H4 (cell line): ENCODE measurements at places on chromosomes 2 and 18. TPM values are rescaled to one million over a fixed set of nuclear protein-coding genes. Genes with fewer than 3 reads are reported as not detected.

GRCh38 chr18:74407888-74408287, 49.2 kb downstream of the DIPK1C start:
- no peak for DNase-seq

- no peak for DNase-seq
These were observed 17.9 kb upstream of the PTPN4 start for GRCh38 chr2:119741868-119742267.

DNA sequence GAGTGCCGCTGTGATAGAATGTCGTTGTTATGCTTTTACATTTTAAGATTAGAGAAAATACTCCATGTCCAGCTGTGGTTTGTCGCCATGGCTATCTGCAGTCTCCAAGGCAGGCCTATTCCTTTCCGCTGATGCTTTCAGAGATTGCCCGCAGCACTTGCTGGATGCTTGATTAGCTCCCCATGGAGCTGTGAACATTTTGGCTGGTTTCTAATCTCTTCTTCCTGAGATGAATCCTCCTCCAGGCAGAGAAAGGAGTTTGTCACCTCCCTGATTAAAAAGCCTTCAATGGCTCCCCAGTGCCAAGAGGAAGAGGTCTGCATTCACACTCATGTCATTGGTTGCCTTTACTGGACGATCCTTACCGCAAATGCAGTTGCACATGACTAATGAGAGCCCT, 32.6 kb upstream of the LPIN1 start:
- no peak for DNase-seq

DNA sequence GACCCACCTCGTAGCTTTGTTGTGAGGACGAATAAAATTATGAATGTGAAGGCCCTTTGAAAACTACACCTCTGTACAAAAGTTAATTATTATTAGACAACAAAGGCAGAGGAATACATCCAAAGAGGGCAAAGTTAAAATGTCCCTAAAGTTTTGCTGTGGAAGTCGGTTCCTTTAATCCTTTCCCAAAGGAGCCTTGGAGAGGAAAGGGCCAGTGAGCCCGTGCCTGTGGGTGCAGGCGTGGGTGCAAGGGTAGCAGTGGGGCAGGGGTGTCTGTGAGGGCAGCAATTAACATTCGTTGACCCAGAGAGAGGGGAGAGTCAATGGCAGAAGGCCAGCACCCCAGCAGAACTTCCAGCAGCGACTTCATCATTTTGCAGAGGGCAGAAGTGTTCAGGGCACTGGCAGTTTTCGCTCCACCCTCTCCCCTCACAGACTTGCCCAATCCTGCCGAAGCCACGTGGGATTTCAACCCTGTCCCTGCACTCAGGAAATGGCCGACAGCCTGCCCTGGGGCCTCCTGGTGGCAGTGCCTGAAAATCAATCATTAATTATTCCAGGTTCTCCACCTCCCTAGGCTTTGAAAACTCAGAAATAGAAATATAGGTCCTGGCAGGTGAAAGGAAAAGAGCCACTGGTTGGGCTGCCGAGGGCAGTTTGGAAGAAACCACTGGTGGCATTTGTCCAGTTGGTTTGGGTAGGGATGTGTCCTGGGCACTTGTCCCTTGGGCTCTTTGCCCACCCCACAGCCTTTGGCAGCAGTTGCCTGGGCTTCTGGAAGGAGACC, 4.2 kb upstream of the PAX8 start:
- peak; percentile 90 for DNase-seq

DNA sequence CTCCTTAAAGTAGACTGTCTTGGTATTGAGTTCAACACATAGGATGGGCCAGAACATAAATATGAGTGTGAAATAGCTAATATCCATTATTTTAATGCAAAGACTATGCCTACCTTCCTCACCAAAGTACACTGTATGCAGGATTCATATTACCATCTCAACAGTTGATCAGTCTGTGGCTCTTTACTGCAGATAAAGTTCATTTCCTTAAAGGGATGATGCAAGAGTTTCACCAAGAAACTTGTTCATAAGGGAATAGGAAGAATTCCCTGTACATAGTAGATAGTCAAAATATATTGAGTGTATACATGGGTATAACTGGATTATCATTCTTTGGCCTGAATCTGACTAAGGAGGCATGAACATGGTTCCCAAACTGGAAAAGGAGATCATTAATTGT, 35.0 kb downstream of the MARS2 start:
- DNase-seq = no peak

GRCh38 chr18:33231474-33232317, 208.8 kb downstream of the CCDC178 start:
- DNase-seq = peak; percentile 72

GRCh38 chr2:149420053-149420963, 89.9 kb downstream of the LYPD6 start:
- no peak for DNase-seq

DNA sequence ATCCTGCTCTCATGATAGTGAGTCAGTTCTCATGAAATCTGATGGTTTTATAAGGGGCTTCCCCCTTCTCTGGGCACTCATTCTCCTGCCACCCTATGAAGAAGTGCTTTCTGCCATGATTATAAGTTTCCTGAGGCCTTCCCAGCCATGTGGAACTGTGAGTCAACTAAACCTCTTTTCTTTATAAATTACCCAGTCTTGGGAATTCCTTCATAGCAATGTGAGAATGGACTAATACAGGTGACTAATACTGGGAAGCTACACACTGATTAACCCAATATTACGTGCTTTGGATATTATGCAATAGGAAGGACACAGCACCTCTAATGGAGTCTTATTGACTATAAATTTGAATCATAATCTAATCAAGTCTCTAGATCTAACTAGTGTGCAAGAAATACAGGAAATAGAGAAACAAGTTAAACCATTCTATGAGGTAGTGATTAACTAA, 107.2 kb upstream of the ETAA1 start:
- DNase-seq = no peak

- DNase-seq = no peak
These were observed 291.5 kb downstream of the SOX11 start for GRCh38 chr2:5983511-5984272.

DNA sequence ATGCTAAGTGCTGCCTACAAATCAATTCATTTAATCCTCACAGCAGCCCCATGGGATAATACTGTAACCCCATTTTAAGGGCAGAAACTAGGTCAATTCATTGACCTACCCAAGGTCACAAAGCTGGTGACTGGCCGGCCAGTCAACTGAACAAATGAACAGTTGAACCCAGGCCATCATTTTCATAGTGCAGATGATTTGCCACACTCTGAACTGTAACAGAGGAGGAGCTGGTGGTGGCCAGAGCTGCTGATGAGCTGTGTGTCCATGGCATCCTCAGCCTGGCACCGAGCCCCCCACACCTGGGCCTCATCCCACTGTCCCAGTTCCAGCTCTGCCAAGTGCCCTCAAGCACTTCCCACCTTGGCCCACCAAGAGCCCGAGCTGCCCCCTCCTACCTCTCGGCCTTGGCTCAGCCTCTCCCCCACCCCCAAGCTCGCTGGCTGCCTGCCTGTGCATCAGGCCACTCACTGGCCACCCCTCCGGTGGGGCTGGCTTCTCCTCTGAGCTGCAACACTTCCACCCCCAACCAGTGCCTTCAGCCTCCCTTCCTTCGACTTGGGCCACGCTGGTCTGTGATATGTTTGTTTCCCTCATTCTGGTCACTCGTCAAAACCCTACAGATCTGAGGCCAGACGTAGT, 58.4 kb downstream of the ATOH8 start:
- no peak for DNase-seq

- DNase-seq = no peak
These were observed 17.6 kb downstream of the NEB start for GRCh38 chr2:151716721-151717120.

- peak; percentile 47 for DNase-seq
These were observed 157.5 kb upstream of the SESTD1 start for GRCh38 chr2:179422037-179422643.

GRCh38 chr2:74524005-74524404, 2.0 kb downstream of the DQX1 start:
- DNase-seq = no peak

- no peak for DNase-seq
These were observed 157.8 kb upstream of the TNP1 start for GRCh38 chr2:217017456-217018252.

DNA sequence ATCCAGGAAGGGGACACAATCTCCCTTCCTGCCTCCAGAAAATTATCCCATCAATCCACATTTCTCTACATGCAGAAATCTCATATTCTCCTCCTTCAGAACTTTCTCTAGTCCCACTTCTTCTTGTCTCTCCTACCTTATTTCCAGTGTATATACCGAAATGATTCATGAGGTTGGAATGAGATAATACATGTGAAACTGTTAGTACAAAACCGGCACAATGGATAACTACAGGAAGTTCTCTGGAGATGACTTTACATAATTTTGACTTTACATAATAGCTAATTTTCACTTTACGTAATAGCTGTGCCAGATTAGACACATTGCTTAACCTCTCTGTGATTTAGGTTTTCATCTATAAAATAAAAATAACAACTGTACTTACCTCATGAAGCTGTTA, 801.3 kb downstream of the ERBB4 start:
- DNase-seq = peak; percentile 21

DNA sequence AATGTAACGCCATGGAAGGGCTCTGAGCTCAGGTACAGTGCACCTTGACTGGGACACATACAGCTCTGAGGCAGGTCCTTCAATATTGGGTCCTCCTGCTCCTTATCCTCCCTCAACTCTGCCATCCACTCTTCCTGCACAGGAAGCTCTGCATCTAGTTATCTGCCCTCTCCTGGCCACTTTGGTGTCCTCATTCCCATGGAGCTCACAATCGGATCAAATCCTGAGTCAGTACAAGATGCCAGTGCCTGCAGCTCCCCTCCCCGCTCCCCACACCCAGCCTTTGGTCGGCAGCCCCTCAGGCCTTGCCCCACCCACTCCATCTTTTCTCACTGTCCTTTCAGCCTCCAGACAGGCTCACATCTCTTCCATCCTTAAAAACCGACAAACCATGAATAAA, 58.0 kb downstream of the LRRFIP1 start:
- DNase-seq = peak; percentile 41

DNA sequence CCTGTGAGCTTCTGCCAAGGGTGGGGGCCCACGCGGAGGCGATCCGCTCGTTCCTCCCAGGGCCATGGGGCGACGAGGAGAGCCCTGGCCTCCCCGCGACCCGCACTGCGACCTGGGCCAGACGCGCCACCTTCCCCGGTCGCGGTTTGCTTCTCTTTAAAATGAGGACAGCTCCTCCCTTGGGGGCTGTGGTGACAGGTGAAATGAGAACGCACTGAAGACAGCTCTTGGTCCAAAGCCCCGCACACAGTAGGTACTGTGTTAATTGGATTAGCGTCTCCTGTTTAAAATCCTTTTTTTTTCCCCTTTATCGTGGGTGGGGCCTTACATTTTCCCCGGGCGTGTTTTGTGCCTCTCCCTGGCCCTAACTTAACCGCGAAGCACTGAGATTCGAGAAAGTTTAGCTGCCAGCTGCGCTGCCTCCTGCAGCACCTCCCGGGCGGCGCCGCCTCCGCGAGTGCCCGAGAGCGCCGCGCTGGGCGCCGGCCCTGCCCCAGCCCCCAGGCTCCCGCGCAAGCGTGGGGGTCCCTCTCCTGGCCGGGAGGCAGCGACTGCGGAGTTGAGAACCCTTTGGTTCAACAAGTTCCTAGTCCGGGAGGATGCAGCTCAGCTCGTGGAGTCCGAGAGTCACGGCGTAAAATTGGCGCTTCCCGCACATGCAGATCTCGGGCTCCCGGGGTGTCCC, 1.1 kb downstream of the HPCAL1 start:
- DNase-seq = no peak

DNA sequence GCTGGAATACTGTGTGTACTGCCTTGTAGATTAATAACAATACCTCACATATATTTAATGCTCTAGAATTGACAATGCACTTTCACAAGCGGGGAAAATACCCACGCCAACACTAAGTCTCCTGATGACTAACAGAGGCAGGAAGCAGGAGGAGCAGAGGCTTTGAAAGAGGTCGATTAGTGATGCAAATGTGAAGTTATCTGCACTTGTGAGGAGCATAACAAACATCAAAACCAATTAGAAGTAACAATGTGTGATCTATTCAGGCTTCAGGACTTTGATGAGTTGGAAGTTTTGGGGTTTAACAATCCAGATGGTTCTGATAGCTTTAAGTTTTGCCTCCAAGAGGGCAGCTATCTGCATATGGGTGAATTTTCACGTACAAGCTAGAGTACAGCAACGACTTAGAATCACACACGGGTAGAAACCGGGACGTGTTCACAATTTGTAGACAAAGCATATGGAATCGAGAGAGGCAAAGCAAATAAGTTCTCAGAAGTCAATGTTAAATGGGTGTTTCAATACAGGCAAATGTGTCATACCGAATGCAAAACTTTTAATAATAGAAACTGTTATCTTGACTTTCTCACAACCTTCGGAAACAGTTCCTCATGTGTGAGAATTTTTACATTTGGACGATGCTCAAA, 114.5 kb downstream of the METTL8 start:
- DNase-seq = no peak

- DNase-seq = no peak
These were observed 10.2 kb downstream of the ARID5A start for GRCh38 chr2:96546797-96547196.

- DNase-seq = no peak
These were observed 32.1 kb upstream of the ZNF638 start for GRCh38 chr2:71299507-71299906.

- peak; percentile 56 for DNase-seq
These were observed 152.0 kb downstream of the SRBD1 start for GRCh38 chr2:45458909-45459563.

DNA sequence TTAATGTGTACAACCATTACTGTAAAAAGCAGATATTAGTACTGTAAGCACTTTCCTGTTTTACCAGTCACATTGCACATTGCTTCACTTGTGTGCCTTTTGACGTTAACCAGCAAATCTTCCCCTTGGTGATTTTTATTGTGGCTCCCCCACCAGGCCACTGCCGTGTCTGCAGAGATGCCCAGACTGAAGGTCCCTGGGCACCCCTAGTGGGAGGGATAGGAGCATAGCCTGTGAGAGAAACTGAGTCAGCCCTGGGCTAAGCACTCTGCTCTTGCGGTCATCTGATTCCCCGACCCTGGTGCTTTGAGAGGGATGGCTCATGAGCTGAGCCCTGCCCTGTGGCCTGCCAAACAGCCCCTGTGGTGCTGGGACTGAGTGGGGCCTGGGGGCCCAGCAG, 73.4 kb downstream of the INPP4A start:
- DNase-seq = no peak

- DNase-seq = no peak
These were observed 35.0 kb downstream of the RHOB start for GRCh38 chr2:20481798-20482405.

GRCh38 chr2:227942021-227942420, 70.6 kb downstream of the DAW1 start:
- peak; percentile 33 for DNase-seq

The LIPG gene
- 0.17 and 0.49 TPM in 2 replicates for total RNA-seq

The RFX8 gene
- 0.41 TPM in 1 of 2 replicates, not detected in the other for total RNA-seq

The PCARE gene
- not detected in 2 replicates for total RNA-seq

The NYAP2 gene
- 0.53 and 0.95 TPM in 2 replicates for total RNA-seq

The ARHGAP28 gene
- 26.4 and 32.3 TPM in 2 replicates for total RNA-seq

The OBSL1 gene
- 51.9 and 67.4 TPM in 2 replicates for total RNA-seq

The KIAA2012 gene
- total RNA-seq = not detected in 2 replicates

The TNFRSF11A gene
- total RNA-seq = 0.17 and 0.39 TPM in 2 replicates

The SERPINB7 gene
- total RNA-seq = 1.3 TPM in 1 of 2 replicates, not detected in the other

The CYP27C1 gene
- total RNA-seq = 0.08 and 0.75 TPM in 2 replicates

The INHBB gene
- 0.31 and 0.66 TPM in 2 replicates for total RNA-seq

The LAPTM4A gene
- 104 and 119 TPM in 2 replicates for total RNA-seq

The FTCDNL1 gene
- 2.3 and 5.9 TPM in 2 replicates for total RNA-seq

The LHCGR gene
- total RNA-seq = not detected in 2 replicates

The ERMN gene
- total RNA-seq = 0.04 TPM in 1 of 2 replicates, not detected in the other
